Suprapubic skin (tissue), 4 donors: ENCODE measurements at places on chromosomes 1 and 21. TPM values are rescaled to one million over a fixed set of nuclear protein-coding genes. Genes with fewer than 3 reads are reported as not detected.

DNA sequence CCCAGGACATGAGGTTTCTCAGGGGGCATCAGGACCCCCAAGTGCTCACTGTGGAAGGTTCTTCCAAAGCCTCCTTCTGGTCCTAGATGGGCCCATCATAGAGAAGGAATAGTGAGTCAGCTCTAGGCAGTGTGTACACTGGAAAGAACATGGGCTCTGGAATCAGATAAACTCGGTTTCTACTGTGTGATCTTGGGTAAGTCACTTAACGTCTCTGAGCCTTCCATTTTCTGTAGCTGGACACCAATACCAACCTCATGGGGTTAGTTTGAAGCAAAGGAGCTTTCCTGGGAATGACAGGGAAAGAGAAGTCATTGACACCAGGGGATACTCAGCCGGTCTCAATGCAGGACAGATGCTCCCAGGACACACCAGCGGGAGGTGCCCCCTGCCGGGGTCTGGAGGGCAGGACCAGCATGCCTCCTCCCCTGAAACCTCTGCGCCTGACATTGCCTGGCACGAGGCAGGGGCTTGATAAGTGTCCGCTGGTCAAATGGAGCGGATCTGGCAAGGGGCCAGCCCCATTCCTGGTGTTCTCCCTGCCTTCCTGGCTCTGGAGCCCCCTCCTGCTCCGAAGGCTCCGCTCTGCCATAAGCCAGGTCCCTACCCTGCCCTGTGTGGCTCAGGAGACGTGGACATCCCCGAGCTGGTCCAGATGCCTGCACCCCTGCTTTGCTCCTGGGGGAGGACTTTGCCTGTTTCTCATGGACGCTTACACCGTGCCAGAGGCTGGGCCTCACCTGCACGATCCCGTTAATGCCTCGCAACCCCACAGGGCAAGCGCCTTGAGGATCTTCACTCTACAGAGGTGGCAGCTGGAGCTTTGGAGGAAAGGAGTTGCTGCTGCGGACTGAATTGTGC lies 52.8 kb downstream of the EDN2 start:
- no peak for DNase-seq

The PEAR1 gene
- 4.7 TPM for total RNA-seq

GRCh38 chr1:33374336-33375105 lies 53.6 kb upstream of the A3GALT2 start:
- peak; percentile 18 for DNase-seq

DNA sequence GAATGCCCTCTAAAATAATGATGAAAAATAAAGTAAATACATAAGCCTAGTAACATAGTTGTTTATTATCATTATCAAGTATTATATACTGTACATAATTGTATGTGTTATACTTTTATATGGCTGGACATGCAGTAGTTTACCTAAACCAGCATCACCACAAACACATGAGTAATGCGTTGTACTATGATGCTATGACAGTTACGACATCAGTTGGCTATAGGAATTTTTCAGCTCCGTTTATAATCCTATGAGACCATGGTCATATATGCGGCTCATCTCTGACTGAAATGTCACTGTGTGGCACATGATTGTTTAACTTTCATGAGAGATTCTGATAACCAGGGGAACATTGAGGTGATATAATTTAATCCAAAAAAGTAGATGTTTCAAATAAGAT lies 352.1 kb downstream of the ST6GALNAC3 start:
- DNase-seq, result no peak

DNA sequence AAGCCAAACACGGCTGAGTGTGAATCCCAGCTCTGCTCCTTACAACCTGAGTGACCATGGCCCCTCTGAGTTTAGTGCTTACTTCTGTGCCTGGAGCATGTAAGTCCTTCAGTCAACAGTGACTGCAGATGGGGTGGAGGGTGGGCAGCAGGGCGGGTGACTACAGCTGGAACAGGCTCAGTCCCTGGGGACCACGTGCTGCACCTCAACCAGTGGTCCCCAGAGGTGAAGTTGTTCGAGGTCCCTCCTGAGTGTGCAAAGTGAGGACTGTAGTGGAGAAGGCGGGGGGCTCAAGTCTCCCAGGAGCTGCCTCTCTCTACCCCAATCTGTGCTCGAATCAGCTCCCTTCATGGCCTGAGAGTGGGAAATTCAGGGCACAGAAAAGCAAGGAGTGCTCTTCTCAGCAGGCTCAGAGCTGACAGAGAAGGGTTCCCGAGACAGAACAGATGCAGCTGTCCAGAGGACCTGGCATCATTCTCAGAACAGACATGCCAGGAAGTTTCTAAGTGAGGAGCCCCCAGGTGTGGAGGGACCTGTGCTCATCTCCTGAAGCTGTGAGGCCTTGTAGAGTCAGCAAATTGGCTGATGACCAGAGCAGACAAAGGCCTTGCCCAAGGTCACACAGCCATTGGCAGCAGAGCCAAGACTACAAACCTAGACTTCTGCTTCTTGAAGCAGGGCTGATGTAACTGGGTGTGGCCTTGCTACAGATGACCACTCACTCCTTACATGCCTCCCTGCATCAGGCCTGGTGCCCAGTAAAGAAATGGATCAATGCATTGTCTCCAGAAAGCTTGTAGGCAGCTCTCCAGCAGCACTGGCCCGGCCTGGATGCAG lies 61.7 kb upstream of the EDN2 start:
- peak; percentile 35 for DNase-seq

GRCh38 chr21:31750843-31751242 lies 18.9 kb upstream of the SCAF4 start:
- DNase-seq, result no peak

DNA sequence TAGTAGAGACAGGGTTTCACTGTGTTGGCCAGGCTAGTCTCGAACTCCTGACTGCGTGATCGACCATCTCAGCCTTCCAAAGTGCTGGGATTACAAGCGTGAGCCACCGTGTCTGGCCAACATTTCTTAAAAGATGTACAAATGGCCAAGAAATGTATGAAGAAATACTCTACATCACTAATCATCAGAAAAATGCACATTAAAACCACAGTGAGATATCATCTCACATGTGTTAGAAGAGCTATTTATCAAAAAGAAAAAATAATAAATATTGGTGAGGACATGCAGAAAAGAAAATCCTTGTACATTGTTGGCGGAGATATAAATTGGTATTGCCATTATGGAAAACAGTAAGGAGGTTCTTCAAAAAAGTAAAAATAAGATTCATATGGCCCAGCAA lies 33.6 kb upstream of the TNFSF18 start:
- DNase-seq, result no peak

- no peak for DNase-seq
Measured at GRCh38 chr1:228867951-228868730, 132.9 kb downstream of the RHOU start.

The CACNA1S gene
- total RNA-seq, result not detected

DNA sequence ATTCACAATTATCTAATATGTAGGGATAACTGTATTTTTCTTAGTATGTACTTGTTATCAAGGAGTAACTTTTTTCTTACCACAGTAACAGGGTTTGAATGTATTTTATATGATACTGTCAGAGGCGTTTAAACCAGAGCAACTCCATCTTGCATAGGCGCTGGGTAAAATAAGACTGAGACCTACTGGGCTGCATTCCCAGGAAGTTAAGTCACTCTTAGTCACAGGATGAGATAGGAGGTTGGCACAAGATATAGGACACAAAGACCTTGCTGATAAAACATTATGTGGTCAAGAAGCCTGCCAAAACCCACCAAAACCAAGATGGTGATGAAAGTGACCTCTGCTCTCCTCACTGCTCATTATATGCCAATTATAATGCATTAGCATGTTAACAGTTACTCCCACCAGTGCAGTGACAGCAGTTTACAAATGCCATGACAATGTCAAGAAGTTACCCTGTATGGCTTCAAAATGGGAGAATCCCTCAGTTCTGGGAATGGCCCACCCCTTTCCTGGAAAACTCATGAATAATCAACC lies 64.8 kb downstream of the RPE65 start:
- no peak for DNase-seq

DNA sequence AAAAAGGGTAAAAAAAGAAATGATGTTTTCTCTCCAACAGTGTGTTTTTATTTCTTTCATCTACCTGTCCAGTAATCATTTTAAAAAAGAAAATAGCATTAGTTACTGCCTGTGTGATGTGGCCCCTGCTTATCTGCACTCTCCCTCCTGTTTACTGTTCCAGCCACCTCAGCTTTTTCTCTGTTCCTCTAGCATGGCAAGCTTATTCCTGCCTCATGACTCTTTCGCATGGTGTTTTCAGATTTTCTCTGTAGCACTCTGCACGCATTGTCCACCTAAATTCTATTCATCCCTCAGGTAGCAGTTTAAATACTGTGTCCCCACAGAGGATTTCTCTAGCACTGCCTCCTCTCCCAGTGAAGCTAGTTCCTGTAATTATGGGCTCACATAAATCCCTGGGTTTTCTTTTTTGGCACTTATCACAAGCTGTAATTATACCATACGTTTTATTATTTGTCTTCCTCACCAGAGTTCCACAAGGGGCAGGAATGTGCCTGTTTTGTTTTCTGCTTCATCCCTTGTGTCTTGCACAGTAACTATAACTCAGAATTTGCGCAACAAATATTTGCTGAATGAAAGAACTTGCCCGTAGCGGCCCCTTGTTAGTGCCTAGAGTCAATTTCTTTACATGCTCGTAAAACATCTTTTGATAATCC lies 51.4 kb upstream of the LRIG2 start:
- no peak for DNase-seq

GRCh38 chr1:6580593-6581409 lies 1.0 kb downstream of the ZBTB48 start:
- DNase-seq, result no peak

GRCh38 chr1:87718241-87718950 lies 389.7 kb downstream of the LMO4 start:
- no peak for DNase-seq

The PBX1 gene
- total RNA-seq, result 15.2 TPM

GRCh38 chr1:156165083-156165482 lies 11.7 kb downstream of the SEMA4A start:
- no peak for DNase-seq

The OLIG2 gene
- not detected for total RNA-seq

DNA sequence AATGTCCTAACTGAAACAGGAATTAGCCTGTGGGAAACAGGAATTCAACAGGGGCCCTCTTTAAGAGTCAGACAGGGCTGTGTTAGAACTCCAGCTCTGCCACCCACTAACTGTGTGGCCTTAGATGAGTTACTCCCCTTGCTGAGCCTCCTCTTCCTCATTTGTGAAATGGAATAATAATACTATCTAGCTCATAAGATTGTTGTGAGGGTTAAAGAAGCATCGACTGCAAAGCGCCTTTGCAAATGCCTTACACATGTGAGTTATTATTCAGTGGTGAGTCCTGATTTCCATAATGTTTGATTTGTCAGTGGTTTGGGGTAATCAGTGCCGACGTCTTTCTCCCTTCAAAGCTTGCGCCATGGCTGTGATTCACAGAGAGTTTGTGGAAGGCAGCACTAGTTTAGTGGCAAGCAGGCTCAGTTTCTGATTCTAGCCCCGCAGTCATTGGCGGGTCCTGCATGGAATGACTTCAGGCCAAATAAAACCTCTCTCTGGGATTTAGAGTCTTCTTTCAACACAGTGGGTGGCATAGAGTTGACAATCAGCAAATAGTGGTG lies 388.5 kb downstream of the PLPP3 start:
- DNase-seq, result no peak

GRCh38 chr1:25526753-25527152 lies 16.7 kb upstream of the LDLRAP1 start:
- no peak for DNase-seq

GRCh38 chr1:143611159-143611558 lies 360.6 kb downstream of the FAM72C start:
- DNase-seq, result no peak

GRCh38 chr1:213452501-213452900 lies 401.5 kb downstream of the RPS6KC1 start:
- no peak for DNase-seq

DNA sequence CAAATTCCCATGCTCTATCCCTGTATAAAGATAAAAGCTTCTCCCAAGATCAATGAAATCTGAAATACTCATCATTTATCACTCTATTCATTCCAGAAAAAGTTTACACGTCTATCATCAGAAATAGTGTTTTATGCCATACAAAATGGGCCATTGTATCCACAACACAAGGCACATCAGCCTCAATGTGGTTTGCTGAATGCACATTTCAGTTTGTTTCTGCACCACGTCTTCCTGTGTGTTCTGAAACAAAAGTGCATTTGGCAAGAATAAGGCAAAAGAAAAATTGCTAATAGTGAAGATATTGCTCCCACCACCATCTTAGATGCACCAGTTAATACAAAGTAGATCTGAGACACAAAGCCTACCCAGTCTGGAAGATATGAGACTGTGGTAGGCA lies 89.6 kb upstream of the ETS2 start:
- no peak for DNase-seq

The TYW3 gene
- total RNA-seq, result 13.8 TPM

DNA sequence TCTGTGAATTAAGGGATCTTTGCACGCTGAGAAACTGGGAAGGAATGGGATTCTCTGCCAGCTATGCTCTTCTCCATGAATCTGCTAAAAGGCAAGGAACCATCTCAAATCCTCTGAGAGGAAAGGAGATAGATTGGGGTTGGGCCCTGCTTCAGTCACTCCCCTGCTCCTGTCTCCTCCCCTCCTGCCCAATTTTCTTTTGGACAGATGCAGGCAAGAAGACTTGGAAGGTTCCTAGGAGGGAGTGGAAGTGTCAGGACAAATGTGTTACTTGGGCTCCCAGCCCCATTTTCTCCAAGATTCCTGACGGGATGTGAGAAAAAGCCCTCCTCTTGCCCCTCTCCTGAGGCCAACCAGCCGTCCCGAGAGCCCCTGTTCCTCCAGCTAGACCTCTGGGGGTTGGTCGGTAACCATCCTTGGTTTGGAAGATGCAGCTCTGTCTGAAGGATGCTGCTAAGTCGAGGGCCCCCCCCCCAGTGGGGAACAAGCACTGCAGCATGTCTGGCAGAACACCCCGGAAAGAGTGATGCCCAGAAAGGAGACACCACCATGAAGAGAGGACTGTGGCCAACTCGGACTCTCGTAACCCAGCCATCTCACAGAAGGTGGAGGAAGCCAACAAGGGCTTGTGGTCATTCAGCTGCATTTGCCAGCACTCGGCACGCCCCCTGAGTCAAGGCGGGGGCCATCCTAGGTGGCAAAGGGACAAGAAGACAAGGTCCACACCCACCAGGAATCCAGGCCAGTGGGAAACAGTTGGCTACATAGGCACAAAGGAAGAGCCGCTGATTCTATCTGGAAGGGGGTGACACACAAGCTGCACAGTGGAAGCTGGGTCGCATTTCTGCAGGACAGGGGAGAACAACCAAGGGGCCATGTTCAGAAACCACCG lies 43.7 kb downstream of the CDK18 start:
- DNase-seq, result peak; percentile 65

- DNase-seq, result no peak
Measured at GRCh38 chr1:214636436-214636835, 33.4 kb downstream of the CENPF start.

The HHAT gene
- 20.0 TPM for total RNA-seq
